ELR (cell line): ENCODE measurements at places on chromosomes 1 and 21.

GRCh38 chr1:221408117-221408803, 333.6 kb downstream of the DUSP10 start:
- no peak for DNase-seq

DNA sequence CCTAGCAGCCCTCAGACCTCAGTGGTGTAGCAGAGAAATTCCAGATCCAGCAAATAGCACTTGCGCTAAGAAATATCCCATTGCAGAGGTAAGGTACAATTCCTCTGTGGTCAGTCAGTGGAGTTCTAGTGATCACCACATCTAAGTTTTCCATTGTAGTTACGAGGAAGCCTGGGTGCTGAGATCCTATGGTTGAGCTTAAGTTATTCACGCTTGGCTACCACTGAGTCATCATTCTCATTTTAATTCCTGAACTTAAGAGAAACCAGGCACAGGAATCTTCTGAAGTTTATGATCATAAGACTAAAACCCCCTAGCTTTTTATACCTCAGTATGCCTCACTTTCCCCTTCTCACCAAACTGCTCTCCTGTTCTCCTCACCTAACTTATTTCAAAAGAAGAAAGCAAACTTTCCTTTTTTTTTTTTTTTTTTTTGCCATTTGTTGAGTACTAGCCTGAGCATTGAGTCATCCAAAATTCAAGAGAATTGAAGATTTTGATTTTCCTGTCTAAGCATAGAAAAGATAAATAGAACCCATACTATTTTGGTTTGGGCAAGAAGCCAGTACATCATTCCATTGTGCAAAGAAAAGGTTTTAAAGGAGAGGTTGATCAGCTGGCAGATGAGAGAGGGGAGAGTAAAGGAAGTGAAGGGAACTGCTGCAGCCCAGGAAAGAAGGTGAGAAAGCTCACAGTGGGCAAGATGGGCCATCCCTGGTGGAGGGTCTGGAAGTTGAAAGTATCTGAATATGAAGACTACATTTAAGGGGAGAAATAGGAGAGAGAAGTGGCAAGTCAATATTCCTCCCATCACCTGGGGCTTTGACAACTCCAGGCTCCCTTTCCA, 39.9 kb downstream of the SERBP1 start:
- peak; percentile 60 for DNase-seq

DNA sequence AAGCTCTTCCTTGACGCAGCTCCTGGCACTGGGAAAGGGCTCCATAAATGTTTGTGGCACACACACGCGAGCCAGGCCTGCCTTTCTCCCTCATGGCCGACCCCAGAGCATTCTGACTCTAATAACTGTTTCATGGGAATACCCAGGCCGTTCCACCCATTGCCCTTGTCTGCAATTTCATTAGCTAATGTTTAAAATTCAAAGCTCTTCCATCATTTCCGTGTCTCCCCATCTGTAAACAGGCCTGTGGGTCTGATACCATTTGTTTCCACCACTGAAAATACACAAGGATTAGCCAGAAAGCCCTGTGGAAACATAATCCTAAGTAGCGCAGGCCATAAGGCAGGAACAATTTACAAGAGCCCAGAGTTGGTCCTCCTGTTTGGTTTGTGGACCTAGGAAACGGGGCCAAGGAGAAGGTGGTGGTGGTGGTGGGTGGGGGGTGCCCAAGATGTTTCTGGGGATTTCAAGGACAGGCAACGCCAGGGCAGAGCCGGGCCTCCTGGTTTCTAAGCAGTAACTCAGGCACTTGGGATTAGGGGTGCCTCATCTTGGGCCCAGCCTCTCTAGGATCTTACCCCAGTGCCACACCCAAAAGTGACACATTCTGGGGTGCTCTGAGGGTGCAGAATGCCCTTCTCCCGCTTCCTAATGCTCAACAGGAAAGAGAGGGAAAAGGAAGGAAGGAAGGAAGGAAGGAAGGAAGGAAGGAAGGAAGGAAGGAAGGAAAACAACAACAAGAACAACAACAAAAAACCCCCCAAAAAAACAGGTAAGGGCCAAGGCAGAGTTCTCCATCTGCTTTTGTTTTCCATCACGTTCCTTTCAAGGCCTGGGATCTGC, 79.4 kb downstream of the SSBP3 start:
- DNase-seq, result no peak

DNA sequence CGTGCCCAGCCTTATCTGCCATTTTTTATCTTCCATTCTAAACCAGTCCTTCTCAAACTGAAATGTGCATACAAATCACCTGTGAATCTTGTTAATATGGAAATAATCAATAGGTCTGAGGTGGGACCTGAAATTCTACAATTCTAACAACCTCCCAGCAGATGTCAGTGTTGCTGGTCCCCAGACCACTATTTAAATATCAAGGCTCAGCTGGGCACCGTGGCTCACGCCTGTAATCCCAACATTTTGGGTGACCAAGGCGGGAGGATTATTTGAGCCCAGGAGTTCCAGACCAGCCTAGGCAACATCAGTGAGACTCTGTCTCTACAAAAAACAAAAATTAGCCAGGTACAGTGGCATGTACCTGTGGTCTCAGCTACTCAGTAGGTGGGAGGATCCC, 4.1 kb downstream of the UQCRHL start:
- peak; percentile 57 for DNase-seq

DNA sequence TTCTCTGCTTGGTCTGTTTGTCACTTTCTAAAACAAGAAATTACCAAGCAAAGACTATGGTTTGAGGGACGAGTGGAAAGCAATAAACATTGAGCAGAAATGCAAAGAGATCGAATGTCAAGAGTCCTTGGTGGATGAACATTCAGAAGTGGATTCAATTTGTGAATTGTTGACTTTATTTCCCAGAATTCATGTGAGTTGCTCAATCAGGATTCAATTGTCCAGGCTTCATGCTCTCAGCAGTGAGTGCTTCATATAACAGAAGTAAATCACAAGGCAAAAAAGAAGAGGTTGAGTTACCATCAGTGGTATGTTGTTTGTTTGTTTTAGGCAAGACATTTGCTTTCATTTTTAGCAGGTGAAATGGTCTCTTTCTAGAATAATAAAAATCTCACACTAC, 31.9 kb downstream of the NGF start:
- DNase-seq, result no peak

DNA sequence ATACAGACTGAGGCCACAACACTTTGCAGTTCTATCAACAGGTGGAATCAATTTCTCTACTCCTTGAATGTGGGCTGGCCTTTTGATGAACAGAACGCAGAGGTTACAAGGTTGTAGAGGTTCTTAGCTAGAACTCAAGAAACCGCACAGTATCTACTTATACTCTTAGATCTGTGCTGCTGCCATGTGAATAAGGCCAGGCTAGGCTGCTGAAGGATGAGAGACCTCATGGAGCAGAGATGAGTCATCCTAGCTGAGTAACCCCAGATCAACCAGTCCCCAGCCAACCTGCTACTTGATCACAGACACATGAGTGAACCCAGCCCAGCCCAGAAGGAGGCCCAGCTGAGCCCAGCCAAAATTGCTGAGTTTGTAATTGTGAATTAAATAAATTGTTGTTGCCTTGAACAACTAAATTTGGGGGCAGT, 35.3 kb upstream of the BCAR3 start:
- DNase-seq, result peak; percentile 84

DNA sequence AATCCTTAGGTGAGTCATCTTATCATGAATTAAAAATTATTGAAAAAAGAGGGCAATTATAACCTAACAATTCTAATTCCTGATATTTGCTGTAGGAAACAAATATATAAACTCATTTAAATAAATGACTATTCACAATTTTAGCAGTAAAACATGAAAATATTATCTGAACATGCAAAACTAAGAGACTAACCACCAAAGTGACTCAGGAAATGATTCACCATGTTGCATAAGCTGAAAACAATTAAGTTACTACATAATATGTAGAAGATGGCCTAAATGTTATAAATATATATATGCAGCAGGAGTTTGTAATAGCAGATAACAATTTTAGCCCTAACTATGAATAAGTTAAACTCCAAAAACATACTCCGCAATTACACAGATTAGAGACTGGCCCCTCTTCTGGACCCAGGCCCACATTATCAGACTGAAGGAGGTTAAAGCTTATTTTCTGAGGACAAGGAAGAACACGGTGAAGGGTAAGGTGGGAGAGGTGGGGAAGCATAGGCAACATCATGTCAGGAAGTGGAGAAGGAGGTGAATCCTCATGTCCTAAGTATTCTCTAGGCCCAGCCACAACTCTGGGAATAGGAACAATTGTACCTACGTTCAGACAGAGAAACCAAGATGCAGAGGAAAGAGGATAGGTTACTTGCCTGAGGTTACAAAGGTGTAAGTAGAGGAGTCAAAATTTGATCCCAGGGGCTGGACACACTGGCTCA, 15.6 kb upstream of the AIM2 start:
- DNase-seq, result peak; percentile 87

- DNase-seq, result peak; percentile 82
Measured at GRCh38 chr1:36099681-36100341, 11.1 kb downstream of the ADPRS start.

DNA sequence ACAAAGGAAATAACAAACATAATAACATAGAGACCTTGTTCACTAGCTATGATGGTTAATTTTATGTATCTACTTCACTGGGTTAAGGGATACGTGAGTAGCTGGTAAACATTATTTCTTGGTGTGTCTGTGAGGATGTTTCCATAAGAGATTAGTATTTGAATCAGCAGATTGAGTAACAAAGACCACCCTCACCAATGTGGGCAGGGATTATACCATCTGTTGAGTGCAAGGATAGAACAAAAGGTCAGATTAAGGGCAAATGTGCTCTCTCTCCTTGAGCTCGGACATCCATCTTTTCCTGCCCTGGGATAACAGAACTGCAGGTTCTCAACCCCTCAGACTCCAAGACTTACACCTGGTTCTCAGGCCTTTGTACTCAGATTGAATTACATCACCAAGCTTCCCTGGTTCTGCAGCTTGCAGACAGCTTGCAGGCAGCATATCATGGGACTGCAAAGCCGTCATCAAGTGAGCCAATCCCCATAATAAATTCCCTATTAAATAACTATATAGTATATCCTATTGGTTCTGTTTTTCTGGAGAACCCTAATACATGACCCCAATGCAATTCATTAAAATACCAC, 9.2 kb downstream of the SPATA6 start:
- no peak for DNase-seq

GRCh38 chr1:59016390-59016789, 232.5 kb upstream of the JUN start:
- no peak for DNase-seq

DNA sequence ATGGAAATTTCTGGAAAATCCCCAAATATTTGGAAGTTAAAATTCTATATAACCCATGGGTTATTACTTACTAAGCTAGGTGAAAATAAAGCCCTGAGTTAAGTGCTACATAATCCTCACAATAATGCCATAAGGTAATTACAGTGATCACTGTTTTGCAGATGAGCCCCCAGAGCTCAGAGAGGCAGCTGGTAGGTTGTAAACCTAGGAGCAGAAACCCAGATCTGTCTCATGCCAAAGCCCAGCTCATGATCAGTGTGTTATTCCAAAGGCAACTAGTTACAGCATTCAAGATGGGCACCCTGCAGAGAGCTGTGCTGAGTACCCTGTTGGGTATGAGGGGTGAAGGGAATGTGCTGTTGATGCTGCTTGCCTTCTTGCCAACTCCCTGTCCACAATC, 10.8 kb upstream of the MYOG start:
- no peak for DNase-seq

DNA sequence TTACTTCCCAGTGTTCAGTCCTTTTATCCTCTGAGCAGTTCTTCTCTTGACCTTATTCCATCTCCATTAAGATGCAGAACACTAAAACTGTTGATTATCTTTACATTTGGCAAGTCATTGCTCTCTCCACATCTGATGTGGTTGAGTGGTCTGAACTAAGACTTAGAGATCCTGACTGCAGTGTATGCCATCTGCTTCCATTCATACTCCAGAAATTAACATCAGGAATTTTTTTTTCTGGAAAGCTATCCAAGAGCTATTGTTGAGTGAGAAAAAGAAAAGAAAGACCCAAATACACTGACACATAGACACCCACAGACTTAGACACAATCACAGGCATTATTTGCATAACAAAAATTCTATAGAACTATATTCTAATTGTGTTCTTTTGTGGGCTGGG, 3.7 kb upstream of the TRIM62 start:
- DNase-seq, result no peak

DNA sequence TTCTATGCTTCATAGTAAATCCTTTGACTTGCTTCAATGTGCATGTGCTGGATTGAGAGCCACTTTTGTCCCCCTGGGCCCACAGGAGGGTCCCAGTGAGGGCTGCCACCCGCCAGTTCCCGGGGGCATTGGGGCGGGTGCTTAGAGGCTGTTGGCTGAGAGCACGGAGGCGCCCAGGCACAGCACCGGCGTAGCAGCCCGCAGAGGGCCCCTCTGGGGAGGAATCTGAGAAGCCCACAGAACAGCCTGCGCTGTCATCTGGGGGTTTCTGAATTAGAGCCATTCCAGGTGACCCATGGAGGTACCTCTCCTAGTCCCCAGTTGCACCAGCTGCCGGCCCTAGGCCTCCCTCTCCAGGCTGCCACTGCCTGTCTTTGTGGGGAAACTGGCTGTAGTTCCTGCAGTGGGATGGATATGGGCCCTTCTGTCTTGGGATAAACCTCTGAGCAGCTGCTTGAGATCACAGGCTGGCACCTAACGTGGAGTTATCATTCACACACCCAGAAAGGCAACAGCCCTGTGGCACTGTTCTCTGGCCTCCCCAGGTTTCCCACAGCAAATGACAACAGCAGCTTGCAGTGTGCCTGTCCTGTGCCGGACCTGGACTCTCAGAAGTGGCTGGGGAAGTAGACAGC, 39.5 kb downstream of the TMEM51 start:
- no peak for DNase-seq

GRCh38 chr1:246482805-246483568, 24.1 kb downstream of the SMYD3 start:
- DNase-seq, result no peak

DNA sequence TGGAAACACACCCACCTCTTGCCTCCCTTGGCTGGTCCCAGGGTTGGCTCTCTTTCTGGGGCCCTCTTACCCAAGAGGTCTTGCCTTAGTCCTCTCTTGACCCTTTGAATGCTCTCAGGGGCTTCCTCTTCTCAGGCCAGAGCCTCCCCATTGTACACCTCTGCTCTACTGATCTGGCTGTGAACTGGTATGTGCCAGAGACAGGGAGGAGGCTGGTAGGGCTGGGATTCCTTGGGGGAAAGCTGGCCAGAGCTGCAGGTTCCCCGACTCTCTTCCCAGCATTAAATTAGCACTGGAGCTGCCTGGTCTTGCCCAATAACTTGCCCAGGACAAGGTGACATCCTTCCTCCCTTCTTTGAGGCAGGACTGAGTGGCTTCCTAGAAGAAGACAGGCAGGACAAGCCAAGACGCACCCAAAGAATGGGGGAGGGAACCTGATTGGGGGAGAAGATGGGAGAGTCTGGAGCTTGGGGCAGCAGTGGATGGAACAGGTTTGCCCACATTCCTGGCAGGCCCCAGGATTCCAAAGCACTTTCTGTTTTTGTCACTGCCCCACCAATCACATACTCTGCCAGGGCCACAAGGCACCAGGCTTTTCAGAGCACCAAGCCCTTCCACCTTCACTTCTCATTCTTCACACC, 37.2 kb upstream of the CITED4 start:
- no peak for DNase-seq

DNA sequence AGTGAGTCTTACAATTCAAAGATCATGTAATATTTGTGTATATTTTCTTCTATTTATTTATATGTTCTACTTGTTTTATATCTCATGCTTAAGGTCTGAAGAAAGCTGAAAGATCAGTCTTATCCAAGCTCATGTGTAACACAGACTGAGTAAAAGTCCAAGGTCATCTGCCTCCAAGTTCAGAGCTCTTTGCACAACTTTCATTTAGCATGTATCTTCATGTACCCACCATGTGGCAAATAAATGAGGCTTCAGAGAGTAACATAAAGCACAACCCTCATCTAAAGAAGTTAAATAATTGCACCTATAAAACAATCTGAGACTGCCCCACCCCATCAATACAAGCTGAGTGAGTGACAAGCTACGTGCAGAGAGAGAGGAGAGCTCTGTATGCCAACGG, 38.5 kb upstream of the PRDX6 start:
- no peak for DNase-seq
